ENCODE measurements at places on chromosomes 4 and X. TPM values are rescaled to one million over a fixed set of nuclear protein-coding genes. Genes with fewer than 3 reads are reported as not detected.

DNA sequence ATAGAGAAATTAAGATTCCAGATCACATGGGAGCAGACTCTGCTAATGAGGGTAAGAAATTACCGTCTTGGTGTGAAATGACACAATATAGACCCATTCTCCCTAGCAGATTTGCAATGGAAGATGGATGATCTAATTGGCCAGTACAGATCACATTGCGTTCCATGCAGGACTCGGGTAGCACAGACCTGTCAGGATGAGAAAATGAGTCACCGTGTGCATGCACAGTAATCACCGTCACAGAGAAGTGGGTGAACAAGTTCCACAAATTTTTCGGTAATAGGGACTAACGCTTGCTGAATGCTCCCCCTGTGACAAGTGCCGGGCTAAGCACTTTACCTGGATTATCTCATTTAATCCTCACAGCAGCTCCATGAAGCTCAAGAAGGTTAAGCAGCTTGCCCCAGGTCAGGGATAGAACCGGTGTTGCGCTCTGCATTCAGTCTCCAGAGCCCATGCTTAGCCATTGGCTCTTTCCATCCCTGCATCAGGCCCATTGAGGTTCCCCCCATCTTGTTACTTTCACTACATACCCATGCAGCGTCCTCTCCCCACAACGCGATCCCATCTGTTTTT lies 375.6 kb downstream of the FBXW7 start:
- no peak overlapping the region for H3K27ac ChIP-seq
- DNase-seq = no peak
- peaks cover 46% of the 10 kb centered on the region for H3K27me3 ChIP-seq

Gene NPY5R
- not detected for total RNA-seq

DNA sequence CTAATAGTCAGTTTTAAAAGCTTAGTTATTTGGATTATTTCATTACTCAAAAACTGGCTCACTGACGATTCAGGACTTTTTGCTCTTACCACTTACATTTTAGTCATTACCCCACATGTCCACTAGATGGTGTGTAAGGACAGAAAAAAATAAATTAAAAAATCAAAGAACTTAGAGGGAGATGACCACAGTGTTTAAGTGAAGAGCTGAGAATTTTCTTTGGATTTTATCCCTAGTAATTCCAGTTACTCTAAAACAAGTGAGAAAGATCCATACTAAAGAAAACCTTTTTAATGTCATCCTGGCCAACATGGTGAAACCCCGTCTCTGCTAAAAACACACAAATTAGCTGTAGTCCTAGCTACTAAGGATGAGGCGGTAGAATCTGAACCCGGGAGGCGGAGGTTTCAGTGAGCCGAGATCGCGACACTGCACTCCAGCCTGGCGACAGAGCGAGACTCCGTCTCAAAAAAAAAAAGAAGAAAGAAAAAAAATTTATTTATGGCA lies 26.4 kb upstream of the TMPRSS11B start:
- DNase-seq = no peak
- no peaks in the 10 kb centered on the region for H3K27me3 ChIP-seq
- H3K4me1 ChIP-seq = peaks cover 24% of the 10 kb centered on the region
- peak overlapping the region; percentile 88 for H3K4me3 ChIP-seq
- H3K36me3 ChIP-seq = no peaks in the 10 kb centered on the region

- no peaks in the 10 kb centered on the region for H3K36me3 ChIP-seq
- no peak overlapping the region for H3K27ac ChIP-seq
- DNase-seq = no peak
These were observed 6.6 kb downstream of the USP26 start for GRCh38 chrX:133090236-133090809.

DNA sequence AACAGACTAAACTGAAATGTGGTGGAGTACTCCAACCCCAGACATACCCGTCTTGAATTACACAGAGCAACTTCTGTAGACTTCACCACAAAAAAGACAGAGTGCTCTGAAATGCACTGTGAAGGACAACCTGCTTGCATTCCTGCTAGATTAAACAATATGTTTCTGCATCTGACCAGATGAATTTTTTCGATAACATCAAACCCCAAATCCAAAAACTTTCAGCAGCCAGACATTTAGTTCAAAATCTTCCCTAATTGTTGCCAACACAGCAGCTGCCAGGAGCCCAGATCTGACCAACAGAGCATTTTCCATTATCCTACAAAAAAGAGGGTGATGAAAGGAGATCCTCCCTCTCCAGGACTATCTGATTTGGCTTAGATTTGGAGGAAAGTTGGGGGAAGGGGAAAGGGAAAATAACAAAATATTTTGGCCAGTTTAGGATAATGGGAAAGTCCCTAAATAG lies 356.5 kb downstream of the PDGFC start:
- no peak overlapping the region for H3K4me3 ChIP-seq
- H3K27ac ChIP-seq = peak overlapping the region; percentile 86
- DNase-seq = no peak
- peaks cover 3% of the 10 kb centered on the region for H3K36me3 ChIP-seq
- peaks cover 39% of the 10 kb centered on the region for H3K4me1 ChIP-seq
- no peaks in the 10 kb centered on the region for H3K27me3 ChIP-seq

DNA sequence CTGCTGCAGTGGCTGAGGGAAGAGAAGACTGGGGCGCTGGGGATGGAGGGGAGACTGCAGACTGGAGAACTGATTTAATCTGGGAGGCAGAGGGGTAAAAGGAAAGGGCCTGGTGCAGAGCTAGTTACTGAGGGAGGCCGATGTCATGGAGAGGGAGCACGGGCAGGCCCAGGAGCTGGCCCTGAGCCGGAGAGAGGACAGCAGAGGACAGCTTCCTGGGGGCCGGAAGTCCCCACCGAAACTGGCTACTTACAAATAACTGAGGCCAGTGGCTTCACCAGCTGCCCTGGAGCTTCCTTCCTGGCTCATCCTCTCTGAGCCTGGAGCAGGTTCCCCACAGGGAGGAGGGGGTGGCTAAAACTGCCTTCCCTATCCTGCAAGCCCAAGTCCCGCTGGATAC lies 26.9 kb downstream of the NSG1 start:
- H3K4me1 ChIP-seq = no peaks in the 10 kb centered on the region
- no peak overlapping the region for H3K27ac ChIP-seq
- H3K36me3 ChIP-seq = peaks cover 6% of the 10 kb centered on the region
- peaks cover 3% of the 10 kb centered on the region for H3K27me3 ChIP-seq
- H3K4me3 ChIP-seq = no peak overlapping the region

DNA sequence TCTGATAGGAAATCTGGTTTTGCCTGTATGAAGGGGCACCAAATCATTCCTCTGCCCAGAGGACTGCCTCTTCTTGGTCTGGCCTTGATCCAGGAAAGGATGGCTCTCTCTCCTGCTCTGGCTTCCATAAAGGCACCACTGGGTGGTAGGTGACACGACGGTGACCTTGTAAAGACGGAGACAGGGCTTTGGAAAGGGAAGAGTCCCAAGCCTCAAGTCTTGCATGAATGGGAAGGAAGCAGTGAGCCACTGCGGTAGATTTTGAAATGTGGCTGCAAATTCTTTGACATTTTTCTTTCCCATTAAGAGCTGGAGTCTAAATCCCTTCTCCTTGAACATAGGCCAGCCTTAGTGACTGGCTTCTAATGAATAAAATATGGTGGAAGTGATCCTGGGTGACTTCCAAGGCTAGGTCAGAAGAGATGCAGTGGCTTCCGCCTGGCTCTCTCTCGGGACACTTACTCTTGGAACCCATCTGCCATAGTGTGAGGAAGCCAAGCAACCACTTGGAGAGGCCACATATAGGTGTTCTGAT lies 347.4 kb downstream of the BCOR start:
- H3K27me3 ChIP-seq = no peaks in the 10 kb centered on the region
- no peaks in the 10 kb centered on the region for H3K36me3 ChIP-seq
- H3K27ac ChIP-seq = no peak overlapping the region
- no peak for DNase-seq
- H3K4me3 ChIP-seq = no peak overlapping the region
- H3K4me1 ChIP-seq = peaks cover 24% of the 10 kb centered on the region

DNA sequence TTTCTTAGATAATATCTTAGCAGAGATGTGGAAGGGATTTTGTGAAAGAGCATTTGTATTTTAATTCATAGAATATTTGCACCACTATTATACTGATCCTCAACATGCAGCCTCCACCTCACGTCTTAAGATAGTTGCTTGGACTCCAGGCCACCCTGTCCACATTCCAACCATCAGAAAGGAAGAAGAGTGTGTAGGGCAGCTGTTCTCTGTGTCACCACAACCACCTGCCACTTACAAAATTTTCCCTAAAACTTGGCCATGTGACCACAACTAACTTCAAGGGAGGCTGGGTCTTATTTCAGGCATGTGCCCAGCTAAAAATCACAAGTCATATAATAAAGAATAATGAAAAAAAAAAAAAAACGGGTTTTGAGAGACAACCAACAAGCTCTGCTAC lies 528.1 kb downstream of the RAB28 start:
- H3K27me3 ChIP-seq = no peaks in the 10 kb centered on the region
- no peaks in the 10 kb centered on the region for H3K4me1 ChIP-seq
- no peaks in the 10 kb centered on the region for H3K36me3 ChIP-seq
- DNase-seq = no peak
- no peak overlapping the region for H3K4me3 ChIP-seq

- DNase-seq = no peak
- H3K36me3 ChIP-seq = no peaks in the 10 kb centered on the region
- H3K27ac ChIP-seq = peak overlapping the region; percentile 20
- no peaks in the 10 kb centered on the region for H3K27me3 ChIP-seq
- H3K4me3 ChIP-seq = peak overlapping the region; percentile 72
- H3K4me1 ChIP-seq = peaks cover 12% of the 10 kb centered on the region
These were observed 74.4 kb upstream of the IRF2 start for GRCh38 chr4:184548648-184549341.

- H3K36me3 ChIP-seq = peaks cover 6% of the 10 kb centered on the region
- peak overlapping the region; percentile 92 for H3K27ac ChIP-seq
- H3K4me1 ChIP-seq = peaks cover 30% of the 10 kb centered on the region
- H3K27me3 ChIP-seq = no peaks in the 10 kb centered on the region
- no peak for DNase-seq
These were observed 5.4 kb upstream of the NAA15 start for GRCh38 chr4:139295942-139296299.

GRCh38 chrX:134676436-134676835 lies 18.2 kb upstream of the PLAC1 start:
- DNase-seq = no peak
- H3K4me1 ChIP-seq = peaks cover 8% of the 10 kb centered on the region
- peak overlapping the region; percentile 37 for H3K27ac ChIP-seq
- H3K36me3 ChIP-seq = no peaks in the 10 kb centered on the region
- H3K4me3 ChIP-seq = no peak overlapping the region

DNA sequence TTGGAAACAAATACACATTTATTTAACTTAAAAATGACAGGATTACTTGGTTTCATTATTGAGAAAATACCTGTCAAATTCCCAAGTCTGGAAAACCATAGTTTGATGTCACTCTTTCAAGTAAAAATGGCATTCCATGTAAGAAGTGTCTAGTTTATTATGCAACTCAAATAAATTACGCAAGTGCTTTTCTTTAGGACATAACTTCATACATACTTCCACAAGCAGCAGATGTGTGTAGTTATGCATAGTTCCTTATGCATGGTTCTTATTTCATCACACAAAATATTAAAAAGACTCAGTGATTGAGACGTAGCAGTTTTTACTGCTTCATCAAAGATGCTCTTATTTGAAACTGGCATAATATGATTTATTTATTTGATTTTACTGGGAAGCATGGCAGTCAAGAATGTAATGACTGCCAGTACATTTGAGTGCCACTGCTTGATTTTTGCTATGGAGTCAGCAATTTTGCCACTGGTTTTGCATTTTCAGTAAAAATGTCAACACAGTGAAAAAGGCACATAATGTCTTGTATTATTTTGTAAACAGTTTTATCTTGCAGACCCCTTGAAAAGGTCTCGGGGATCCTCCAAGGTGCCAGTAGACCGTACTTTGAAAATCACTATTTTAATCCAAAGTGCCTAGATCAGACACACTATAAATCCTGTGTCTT lies 62.1 kb downstream of the CLCN3 start:
- DNase-seq = no peak
- H3K36me3 ChIP-seq = peaks cover 5% of the 10 kb centered on the region
- no peaks in the 10 kb centered on the region for H3K4me1 ChIP-seq

DNA sequence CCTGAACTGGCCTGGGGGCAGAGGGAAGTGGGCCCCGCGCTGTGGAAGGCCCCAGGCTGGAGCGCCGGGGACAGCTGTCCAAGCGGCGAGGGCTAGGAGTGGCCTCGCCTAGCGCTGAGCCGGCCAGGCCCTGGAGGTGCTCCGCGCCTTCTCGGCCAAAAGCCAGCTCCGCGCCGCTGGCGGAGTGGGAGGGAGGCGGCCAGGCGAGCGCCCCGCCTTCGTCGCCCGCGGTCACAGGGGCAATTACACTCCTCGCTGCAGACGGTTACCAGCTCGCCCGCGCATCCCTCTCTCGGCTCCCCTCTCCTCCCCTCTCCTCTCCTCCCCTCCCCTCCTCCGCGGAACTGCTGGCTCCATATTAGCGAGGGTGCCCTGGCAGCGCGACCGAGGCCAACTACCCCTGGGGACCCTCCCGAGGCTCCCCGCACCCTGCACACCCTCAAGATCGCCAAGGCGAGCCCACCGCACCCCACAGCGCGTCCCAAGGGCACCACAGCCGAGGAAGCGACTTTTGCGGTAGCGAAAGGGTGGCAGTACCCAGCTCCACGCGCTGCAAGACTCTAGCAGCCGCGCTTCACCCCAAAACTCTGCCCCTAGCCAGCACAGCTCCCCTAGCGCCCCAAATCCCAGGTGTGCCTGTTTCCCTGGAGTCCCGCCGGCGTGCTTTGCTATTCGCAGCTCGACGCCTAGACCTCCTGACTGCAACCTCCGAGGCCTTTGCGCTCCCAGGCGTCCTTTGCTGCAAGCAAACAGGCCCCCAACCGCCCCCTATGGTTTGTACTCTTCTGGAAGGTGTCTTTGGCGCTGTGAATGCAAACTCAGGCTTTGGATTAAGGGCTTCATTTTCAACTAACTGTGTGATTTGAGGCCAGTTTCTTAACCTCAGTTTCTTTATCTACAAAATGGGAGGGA lies 91.4 kb downstream of the BCOR start:
- H3K4me1 ChIP-seq = peaks cover 13% of the 10 kb centered on the region
- H3K27ac ChIP-seq = no peak overlapping the region
- no peak for DNase-seq
- H3K4me3 ChIP-seq = peak overlapping the region; percentile 19
- H3K27me3 ChIP-seq = peaks cover 5% of the 10 kb centered on the region
- H3K36me3 ChIP-seq = no peaks in the 10 kb centered on the region

DNA sequence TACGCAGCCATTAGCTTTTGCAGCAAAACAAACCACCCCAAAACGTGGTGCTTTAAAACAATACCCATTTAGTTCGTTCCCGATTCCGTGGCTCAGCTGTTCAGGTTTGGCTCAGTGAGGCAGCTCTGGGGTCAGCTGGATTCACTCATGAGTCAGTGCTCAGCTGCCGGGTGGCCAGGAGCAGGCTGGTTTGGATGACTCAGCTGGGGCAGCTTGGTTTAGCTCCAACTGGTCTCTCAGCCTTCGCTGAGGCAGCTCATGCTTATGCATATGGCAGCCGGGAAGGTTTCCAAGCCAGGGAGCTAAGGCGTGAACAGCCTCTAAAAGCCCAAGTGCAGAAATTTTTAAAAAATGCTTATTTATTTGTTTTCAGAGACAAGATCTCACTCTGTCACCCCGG lies 13.3 kb upstream of the CD99 start:
- H3K27me3 ChIP-seq = no peaks in the 10 kb centered on the region
- peak overlapping the region; percentile 77 for H3K27ac ChIP-seq
- H3K36me3 ChIP-seq = no peaks in the 10 kb centered on the region
- peaks cover 28% of the 10 kb centered on the region for H3K4me1 ChIP-seq
- H3K4me3 ChIP-seq = peak overlapping the region; percentile 6

Gene NUP62CL
- total RNA-seq = not detected

Gene CLGN
- total RNA-seq = 0.60 TPM
